Fibroblast of skin of back (primary cell): ENCODE measurements at places on chromosomes 7 and 10.

DNA sequence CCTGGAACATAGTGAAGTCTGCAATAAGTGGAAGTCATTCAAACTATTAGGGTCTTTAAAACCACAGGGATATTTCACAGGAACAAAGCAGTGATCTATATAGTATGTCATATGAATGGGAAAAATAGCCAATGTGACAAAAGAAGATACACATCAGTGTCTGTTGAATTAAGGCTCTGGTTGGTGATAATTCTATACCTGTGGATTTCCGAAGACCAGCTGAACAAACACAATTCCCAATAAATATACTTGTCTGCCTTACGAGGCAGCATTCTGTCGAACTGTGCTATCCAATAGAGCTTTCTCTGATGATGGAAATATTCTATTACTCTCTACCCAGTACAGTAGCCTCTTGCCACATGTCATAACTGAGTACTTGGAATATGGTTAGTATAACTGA lies 55.9 kb upstream of the CAV2 start:
- DNase-seq = no peak

GRCh38 chr10:3119796-3120459 lies 52.6 kb downstream of the PFKP start:
- peak; percentile 47 for DNase-seq

GRCh38 chr10:110643653-110644597 lies at the start of gene RBM20:
RBM20 (plus strand) TSS chr10:110644336; CDS start chr10:110644455, 119 bp downstream.
- peak; percentile 38 for DNase-seq

GRCh38 chr10:53744746-53745145 lies 972.2 kb upstream of the MBL2 start:
- no peak for DNase-seq

DNA sequence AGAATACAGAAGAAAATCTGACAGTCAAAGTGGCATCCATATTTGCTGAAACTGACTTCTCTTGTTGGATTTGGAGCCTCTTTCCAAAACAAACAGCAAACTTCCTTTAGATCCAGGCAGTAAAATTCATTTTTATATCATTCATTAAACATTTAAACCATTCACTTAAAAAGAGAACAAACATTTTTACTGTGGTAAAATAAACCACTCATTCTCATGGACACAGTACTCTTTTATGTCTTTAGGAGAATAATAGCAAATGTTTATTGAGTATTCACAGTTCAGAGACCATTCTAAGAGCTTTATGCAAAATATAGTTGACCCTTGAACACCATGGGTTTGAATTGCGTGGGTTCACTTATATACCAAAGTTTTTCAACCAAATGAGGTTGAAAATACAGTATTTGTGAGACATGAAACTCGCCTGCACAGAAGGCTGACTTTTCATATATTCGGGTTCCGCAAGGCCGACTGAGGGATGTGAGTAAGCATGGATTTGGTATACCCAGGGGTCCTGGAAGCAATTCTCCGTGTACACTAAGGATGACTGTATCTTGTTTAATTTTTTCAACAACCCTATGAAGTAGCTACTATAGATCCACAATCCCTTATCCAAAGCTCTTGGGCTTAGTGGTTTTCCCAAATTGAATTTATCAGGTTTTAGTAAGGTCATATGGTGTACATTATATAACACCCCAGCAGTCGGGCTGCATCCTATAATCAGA lies 49.1 kb downstream of the ATXN7L1 start:
- DNase-seq = peak; percentile 42

DNA sequence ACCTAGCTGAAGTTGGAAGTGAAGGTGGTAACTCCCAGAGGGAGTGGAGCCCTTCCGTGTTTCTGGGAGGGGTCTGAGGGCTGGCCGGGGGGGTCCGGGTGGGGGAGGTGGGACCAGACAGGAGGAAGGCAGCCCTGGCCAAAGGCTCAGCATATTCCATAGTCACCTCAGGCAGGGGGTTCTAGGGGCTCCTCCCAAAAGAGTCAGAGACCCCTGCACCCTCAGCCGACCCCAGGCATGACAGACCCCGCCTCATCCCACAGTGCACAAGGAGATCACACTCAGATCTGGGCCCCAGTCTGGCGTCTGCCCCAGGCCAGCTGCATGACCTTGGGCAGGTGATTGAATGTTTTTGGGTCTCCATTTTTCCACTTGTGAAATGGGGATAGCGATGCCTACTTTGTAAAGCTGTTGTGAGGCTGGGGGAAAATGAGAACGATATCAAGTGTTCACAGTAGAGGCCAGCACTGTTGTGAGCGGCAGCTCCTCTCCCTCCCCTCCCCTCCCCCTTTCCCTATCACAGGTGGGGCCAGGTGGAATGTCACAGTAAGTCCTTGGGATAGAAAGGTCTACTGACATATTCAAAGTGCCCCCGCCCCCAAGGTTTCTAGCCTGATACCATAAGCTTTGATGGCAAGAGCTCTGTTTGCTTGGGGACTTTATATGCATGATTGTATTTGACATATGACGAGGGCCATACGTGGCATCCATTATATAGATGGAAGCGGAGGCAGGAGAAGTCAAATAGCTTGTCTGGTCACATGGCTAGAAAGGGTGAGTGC lies 33.3 kb downstream of the DNAJB12 start:
- DNase-seq = no peak

DNA sequence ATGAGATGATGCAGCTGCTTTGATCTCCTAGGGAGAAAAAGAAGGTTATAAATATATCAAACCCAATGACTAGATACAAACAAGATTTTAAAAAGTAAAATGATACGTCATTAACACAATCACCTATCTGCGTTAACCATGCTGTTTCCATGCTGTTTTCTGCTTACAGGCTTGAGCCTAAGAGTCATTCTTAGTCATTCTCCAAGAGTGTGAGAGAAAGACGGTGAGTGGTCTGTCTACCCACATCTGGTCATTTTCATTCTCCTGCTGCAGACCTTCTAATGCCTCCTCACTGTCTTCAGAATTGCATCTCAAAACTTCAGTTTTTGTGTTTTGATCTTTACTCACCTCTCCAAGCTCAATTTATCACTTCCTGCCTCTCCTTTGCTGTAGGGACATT lies 98.0 kb upstream of the ELMO1 start:
- no peak for DNase-seq

DNA sequence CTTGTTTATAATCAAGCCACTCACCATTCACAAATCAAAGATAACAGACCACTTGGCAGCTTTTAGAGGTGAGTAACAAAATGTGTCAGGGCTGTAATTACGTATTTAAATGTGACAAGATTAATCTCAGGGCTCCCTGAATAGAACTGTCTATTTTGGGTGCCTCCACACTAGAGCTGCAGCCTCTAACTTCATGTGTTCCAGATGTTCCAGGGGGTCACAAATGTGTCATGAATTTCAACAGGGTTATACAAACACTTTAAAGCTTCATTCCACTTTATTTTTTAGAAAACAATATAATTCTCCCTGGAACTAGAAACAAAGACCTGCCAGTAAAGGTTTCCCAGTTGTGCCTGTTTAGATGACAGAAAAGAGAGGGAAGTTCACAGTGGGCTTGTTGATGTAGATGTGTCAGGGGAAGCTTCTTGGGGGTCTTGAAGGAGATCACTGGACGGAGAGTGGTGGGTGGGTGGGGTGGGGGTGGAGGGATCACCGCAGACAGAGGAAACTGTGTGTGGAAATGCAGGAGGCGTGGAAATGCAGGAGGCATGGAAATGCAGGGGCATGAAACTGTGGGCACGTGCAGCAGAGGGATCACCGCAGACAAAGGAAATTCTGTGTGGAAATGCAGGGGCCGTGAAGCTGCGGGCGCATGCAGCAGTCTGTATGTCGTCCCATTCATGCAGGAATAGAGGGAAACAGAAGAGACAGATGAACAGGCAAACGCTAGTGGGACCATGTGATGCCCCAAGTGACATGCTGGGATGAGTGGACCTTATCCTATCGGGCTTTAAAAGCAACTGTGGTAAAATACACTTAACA lies 42.0 kb upstream of the TRIL start:
- no peak for DNase-seq

DNA sequence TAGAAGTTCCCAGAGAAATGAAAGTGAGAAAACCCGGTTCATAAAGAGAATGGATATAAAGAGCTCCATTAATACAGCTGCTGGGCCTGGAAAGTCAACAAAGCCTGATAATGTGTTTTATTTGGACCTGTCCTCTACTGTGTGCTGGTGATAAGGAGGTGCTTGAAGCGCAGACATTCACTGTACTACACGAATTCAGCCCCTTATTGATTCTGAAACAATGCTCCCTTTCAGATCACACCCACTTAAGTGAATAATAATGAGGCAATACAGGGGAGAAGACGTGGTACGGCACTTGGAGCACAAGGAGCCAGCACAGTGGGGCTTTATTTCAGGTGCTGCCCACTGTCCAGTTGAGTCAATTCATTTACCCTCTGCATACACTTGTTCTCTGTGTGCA lies 260.8 kb downstream of the FGFR2 start:
- DNase-seq = no peak

GRCh38 chr10:33287112-33287511 lies 47.4 kb downstream of the NRP1 start:
- no peak for DNase-seq

GRCh38 chr7:94588075-94588474 lies 67.9 kb downstream of the SGCE start:
- DNase-seq = no peak

- no peak for DNase-seq
Measured at GRCh38 chr10:57014758-57015157, 653.7 kb upstream of the ZWINT start.

GRCh38 chr10:5506246-5506645 lies 6.9 kb upstream of the CALML5 start:
- no peak for DNase-seq

GRCh38 chr7:5709347-5709950 lies 72.0 kb downstream of the RNF216 start:
- DNase-seq = no peak

DNA sequence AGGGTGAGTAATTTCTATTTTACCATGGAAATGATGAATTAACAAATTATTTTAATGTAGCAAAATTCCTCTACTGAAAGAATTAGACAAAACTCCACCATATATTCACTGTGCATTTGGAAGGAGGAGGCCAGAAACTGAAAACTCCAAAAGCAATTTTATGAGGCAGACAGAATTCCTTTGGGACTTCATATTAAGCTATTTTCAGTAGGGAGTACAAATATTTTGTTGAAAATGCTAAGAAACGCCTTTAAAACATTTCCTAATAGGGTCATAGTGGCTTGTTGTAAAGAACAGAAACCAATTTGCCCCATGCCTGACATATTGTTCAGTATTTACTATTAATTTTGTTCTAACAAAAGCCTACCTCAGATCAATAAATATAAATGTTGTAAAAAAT lies 117.8 kb downstream of the TES start:
- no peak for DNase-seq

- peak; percentile 52 for DNase-seq
Measured at GRCh38 chr7:115635376-115635775, 395.2 kb downstream of the TFEC start.

GRCh38 chr10:6300106-6300783 lies 97.5 kb downstream of the PFKFB3 start:
- DNase-seq = peak; percentile 61

DNA sequence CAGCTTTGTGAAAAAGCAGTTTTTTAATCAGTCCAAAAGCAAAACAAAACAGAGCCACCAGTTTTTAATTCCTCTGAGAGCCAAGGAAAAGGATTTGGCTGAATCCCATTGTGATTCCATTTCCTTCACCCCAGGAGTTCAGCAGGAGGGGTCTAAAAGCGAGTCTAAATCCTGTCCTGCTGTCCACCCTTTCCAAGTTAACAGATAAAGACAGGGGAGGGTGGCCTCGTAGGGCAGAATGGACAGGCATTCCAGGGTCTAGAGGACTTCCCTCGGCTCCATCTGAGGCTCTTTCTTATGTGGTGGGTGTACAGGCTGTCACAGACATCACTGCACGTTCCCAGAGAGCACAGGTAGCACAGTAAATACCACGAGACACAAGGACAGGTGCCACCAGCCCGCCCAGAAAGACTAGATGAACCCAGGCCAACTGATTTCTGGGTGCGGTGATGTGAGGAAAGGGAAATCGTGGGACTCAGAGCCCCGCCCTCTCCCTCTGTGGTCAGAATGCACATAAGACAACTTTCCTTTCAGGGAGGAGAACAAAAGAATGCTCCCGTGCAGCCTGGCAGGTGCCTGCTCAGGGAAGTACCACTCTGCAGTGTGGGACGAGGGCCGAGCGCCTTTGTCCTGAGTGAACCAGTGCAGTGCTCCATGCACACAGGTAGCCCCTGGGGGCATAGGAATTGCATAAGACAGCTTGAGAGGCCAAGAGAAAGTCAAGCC lies 119.7 kb downstream of the ABLIM1 start:
- DNase-seq = no peak

DNA sequence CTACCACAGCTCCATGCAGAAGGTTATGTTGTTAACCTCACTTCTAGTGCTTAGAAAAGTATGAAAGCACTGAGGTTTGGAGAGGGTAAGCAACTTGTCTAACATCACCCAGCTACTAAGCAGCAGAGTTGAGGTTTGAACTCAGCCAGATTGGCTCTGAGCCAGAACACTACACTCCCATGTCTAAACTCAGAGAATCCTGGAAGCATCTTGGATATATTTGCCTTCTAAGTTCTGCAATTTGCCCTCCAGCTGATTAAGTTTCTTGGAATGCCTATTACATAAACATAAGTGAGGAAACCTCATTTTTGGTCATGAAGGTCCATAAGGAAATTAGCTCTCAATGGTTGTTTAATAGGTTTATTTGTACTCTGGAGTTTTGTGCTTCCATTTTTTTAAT lies 78.1 kb upstream of the PHYHIPL start:
- peak; percentile 75 for DNase-seq

DNA sequence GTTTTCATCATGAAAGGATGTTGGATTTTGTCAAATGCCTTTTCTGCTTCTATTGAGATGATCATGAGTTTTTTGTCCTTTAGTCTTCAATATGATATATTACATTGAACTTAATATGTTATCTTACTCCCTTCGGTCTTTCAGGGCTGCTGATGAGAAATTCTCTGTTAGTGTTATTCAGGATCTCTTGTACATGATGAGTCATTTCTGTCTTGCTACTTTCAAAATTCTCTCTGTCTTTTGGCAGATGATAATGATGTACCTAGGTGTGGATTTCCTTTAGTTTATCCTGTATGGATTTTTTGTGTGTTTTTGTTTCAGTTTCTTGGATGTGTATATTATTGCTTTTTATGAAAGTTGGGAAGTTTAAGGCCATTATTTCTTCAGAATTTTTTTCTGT lies 320.9 kb upstream of the NPSR1 start:
- no peak for DNase-seq

DNA sequence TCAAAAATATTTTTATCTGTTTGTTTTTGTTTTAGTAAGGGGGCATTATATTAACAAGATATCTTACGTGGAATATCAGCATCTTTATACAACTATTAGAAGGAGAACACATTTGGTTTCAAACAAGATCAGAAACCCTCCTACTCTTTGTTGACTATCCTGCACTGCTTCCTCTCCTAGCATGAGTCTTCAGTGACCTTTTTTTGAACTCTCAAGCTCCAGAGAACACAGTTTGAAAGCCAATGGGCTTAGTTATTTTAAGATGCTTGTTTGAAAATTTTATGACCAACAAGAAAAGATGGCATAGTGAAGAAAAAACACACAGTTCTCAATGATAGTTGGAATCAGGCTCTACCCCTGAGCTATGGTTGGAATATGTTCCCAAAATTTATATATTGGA lies 37.2 kb upstream of the RTKN2 start:
- peak; percentile 6 for DNase-seq

- DNase-seq = no peak
Measured at GRCh38 chr10:31090894-31091607, 59.4 kb upstream of the ZNF438 start.
